ENCODE measurements at places on chromosomes 2 and 18. TPM values are rescaled to one million over a fixed set of nuclear protein-coding genes. Genes with fewer than 3 reads are reported as not detected.

DNA sequence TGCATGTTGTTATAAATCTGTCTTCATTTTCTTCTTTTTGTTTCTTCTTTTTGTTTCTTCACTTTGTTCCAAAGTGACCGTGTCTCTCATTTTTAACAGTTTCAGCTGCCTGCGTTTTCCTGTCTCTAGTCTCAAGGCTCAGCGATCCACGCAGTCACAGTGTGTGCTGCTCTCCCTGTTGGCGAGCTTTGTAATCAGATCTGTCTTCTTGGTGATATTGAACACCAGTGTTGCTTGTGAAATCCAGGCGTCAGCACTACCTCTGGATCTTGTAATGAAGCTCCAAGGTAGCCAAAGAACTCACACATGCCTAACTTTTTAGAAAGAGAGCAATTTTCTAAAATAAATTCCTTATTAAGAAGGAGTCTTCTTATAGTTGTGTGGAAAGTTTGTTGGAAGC, 13.2 kb downstream of the SNTG2 start:
- no peak for DNase-seq

The TBR1 gene
- not detected for polyA plus RNA-seq

GRCh38 chr2:206063635-206064034, 22.3 kb downstream of the INO80D start:
- DNase-seq: no peak

The CCDC85A gene
- 0.01 TPM for polyA plus RNA-seq

GRCh38 chr2:223959688-223960087, 2.4 kb downstream of the MRPL44 start:
- DNase-seq: no peak

DNA sequence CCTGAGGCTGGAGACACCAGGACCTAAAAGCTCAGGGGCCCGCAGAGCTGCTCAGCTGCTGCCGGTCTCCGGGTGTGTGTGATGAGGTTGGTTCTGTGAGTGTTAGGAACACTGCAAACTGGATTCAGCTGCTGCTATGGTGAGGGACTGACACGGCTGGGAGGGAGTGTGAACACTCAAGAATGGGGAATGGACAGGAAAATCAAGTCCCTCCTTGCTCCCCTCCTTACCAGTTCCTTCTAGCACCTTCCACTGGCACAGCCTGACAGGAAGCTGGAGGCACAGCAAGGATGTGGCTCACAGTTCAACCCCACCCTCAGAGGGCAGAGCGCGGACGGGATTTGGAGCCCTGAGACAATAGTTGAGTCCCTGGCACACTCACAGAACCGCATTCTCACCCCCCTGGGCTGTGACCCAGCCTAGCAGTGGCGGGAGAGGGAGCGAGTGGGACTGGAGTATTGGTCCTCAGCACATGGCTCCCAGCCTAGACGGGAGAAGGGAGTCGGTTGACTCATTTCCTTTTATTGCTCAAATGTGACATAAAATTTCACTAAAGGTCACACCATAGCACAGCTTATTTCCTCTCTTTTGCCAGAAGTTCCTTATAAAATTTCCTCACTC, 42.5 kb downstream of the LRRC30 start:
- peak; percentile 2 for DNase-seq

GRCh38 chr2:68031542-68032160, 31.2 kb downstream of the C1D start:
- peak; percentile 48 for DNase-seq

The MC4R gene
- polyA plus RNA-seq: not detected

- DNase-seq: no peak
Measured at GRCh38 chr2:74639550-74639949, 8.6 kb downstream of the M1AP start.

GRCh38 chr18:22473366-22473765, 55.7 kb upstream of the CTAGE1 start:
- no peak for DNase-seq

- DNase-seq: peak; percentile 97
Measured at GRCh38 chr18:62486290-62486964, 36.4 kb upstream of the ZCCHC2 start.

DNA sequence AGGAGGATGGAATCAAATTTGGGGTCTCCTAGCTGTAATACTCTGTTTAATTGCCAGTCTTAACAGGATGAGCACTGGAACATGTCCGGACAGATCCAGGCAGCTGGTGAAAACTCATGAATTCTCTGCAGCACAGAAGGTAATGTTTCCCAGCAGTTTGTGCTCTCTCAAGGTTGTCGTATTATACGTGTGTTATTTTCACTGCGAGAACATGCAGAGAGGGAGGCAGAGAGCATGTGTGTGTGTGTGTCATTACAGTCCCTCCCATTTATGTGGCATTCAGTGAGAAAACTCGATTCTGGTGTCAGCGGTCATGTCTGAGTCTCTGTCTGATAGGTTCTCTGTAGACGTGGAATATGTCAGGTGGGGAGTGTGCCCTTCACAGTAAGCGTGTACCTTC, 150.2 kb upstream of the POU3F3 start:
- peak; percentile 2 for DNase-seq

DNA sequence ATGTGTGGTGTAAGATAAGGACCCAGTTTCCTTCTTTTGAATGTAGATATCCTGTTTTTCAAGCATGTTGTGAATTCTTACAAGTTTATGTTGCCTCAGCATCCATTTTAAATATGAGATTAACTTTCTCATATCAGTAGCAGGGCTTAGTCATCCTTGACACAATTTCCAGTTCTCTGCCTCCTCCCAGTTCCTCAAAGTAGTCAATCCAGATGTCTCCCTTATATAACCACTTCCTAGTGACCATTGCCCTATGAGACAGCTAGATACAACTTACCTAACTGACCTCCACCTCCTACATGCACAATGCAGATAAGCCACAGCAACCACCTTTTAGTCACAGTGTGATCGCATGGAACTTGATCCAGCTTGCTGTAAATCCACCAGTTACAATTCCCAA, 269.2 kb upstream of the ZNF521 start:
- peak; percentile 1 for DNase-seq

- peak; percentile 36 for DNase-seq
Measured at GRCh38 chr2:30149513-30149912, 2.7 kb downstream of the YPEL5 start.
